ENCODE measurements at places on chromosomes 2 and 18. TPM values are rescaled to one million over a fixed set of nuclear protein-coding genes. Genes with fewer than 3 reads are reported as not detected.

- DNase-seq = no peak
Observed at GRCh38 chr2:25955869-25956535, 26.3 kb downstream of the KIF3C start.

- no peak for DNase-seq
Observed at GRCh38 chr18:61931654-61932379, 39.0 kb upstream of the RNF152 start.

GRCh38 chr2:25098670-25099486 lies 57.0 kb downstream of the EFR3B start:
- DNase-seq = no peak

DNA sequence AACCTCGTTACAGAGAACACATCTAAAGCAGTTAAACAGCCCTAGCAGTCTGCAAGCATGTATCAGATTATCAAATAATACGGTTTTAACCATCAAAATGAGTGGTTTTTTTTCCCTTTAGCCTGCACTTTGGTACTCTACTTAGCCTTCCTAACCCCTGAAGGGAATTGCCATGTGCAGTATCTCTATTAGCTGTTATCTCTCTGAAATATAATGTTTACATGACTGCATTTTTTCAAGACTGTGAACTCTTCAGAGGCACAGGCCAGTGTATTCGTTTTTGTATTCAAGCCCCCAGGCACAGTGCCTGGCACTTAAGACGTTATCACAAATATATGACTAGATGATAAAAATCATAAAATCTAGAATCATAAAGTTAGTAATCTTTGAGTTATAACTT lies 509.5 kb downstream of the PARD3B start:
- no peak for DNase-seq

GRCh38 chr2:46534589-46534988 lies 55.2 kb downstream of the TMEM247 start:
- no peak for DNase-seq

- no peak for DNase-seq
Observed at GRCh38 chr18:8908792-8909510, 193.5 kb upstream of the NDUFV2 start.

DNA sequence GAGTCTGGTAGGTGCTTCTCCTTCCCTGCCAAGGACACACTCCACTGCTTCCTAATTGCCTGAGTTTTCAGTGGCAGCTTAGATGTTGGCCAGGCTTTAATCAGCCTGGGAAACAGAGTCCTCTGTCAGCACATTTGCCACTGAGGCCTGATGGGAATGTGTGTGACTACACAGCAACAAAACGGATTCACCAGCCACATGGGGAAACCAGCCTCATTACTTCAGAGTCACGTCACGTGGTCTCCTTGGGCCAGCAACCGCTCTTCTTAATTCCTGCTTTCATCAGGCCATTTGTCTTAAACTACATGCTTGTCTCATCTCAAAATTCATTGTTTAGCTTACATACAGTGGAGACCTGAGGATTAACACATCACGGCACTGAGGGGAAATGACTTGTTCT lies 93.9 kb upstream of the LTBP1 start:
- no peak for DNase-seq

DNA sequence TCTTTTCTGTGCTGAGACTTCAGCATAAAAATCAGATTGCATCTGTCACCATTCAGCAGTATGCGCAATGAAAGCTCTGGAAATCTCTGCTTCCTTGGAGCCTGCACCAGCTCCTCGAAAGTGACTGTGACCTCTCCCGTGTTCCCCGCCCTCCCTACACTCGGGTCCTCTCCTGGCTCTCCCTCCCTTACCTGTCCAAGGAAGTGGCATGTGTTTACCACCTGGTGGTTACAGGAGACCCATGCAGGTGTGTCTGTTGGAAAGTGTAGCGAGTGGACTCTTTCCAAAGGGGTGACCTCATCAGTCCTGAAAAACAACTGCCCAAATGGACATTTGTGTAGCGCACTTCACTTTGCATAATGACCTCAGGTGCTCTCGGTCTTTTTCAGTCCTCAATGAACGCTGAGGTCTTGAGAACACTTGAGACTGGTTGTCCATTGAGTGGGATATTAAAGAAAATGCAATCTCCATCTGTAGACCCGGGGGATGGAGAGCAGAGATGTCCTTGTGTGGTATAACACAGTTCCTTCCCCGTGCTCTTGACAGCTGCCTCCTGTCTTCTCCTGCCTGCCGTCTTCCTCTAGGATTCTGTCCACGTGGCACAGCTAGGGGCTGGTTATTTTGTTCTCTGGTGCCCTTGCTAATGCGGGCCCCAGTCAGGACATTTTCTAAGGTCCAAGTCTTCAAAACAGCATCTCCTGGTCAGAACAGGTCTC lies 133.2 kb downstream of the ACKR3 start:
- DNase-seq = no peak

The INPP5D gene
- 55.8 TPM for total RNA-seq
